ENCODE measurements at places on chromosomes 2 and 18. TPM values are rescaled to one million over a fixed set of nuclear protein-coding genes. Genes with fewer than 3 reads are reported as not detected.

Gene ALLC
- total RNA-seq: not detected

DNA sequence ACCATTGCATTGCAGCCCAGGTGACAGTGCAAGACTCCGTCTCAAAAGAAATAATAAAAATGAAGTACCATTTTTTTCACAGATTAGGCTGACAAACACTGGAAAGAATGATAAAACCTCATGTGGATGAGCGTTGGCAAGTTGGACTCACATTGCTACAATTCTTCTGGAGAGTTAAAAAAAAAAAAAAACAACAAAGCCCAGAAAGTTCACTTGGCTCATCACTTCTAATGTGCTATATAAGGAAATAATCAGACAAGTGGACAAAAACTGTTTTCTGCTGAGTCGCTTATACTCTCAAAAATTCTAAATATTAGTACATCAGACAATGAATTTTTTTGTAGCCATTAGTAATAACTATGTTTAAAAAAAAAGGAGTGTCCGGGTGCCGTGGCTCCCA lies 38.4 kb downstream of the PKP4 start:
- no peak for DNase-seq

Gene SERPINB5
- not detected for total RNA-seq

Gene ROCK2
- 32.8 TPM for total RNA-seq

- peak; percentile 59 for DNase-seq
These were observed 83.8 kb downstream of the VIT start for GRCh38 chr2:36780231-36780839.

GRCh38 chr18:61308795-61309393 lies 24.3 kb upstream of the CDH20 start:
- DNase-seq: no peak

GRCh38 chr2:196200557-196200956 lies 29.2 kb upstream of the STK17B start:
- DNase-seq: peak; percentile 51

DNA sequence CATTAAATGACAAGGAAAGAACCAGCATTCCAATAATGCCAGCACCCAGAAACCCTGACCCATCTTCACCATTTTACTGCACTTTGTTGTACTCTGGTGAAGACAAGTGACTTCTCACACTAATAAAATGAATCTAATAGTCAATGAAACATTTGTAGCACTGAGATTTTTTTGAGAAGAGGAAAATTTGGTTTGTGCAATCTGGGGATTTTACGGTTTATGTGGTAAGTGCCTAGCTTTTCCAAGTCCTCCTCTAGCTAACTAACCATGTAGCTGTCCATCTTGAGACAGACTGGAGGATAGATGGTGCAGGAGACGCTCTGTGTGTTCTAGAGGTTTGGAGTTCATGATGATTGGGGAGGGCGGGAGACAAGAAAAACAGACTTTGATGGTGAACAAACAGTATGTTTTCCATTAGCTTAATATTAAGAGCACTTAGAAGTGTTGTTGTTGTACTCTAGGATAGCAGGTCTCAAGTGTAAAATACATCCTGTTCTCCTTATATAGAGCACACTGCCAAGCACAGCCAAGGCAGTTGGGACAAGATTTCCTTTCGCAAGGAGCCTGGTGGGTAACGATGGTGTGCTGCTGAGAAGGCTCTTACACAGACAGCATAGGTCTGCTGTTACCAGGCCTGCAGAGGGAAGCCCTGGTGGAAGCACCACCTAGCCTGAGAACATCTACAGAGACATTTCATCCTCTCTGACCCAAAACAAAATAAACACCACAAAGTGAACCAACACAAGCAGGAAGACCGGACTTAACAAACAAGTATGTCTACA lies 83.7 kb downstream of the BCL11A start:
- DNase-seq: no peak

GRCh38 chr2:182668671-182669070 lies 47.4 kb upstream of the DNAJC10 start:
- DNase-seq: no peak

GRCh38 chr2:82124629-82125028 lies 1820.1 kb upstream of the LRRTM1 start:
- no peak for DNase-seq

GRCh38 chr2:136801661-136802060 lies 36.3 kb downstream of the THSD7B start:
- DNase-seq: no peak

DNA sequence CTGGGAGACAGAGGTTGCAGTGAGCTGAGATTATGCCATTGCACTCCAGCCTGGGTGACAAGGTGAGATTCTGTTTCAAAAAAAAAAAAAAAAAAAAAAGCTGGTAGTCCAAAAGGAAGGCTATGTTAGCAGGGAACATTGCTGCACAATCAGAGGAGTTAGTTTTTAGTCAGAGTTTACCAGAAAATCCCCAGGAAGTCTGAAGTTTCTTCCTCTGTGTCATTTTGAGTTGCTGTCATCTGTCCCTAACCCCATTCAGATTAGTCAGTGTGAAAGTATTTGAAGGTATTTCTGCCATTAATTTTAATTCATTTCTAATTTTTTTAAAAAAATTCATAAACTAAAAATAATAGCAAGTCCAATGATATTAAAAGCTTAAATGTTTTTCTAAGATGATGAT lies 33.5 kb upstream of the CERS6 start:
- no peak for DNase-seq

Gene PDE11A
- total RNA-seq: 0.25 TPM

DNA sequence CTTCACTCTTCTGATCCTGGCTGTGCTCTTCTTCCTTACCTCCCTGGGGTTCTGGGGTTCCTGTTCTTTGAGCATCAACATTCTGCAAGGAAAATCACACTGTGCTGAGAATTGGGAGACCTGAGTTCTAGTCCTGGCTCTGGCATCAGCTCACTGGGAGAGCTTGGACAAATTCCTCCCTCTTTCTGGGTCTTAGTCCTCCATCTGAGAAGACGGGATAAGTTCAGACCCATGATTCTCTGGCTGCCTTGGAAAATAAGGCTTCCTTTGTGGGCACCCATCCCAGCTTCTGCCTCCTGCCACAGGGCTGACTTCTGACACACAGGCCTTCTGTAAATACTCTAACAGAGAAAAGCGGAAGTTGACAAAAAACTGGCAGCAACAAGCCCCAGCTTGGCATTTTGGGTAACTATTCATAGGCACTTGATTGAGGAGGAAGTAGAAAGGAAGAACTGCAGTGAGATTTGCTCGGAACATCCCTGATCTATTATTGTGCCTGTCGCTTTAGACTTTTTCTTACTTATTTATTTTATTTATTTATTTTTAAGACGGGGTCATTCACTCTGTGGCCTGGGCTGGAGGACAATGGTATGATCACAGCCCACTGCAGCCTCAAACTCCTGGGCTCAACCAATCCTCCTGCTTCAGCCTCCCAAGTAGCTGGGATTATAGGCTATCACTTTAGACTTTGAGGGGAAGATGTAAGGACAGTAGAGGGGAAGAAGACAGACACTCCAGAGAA lies 7.9 kb downstream of the PCBP1 start:
- DNase-seq: peak; percentile 90

DNA sequence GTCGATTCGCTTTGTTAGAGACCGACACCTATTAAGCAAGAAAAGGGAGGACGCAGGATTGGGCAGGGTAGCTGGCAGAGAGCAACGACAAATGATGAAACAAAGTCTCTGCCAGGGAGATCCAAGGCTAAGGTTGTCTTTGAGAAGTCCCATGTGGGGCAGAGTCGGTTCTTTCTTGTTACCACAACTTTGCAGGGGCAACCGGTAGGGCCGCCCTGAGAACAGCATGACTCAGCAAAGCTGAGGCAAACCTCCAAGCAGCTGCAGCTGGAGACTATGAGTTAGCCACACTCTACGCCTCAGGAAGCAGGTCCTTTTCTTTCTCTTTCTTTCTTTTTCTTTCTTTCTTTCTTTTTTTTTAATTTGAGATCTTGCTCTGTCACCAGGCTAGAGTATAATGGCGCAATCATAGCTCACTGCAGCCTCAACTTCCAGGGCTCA lies 452.3 kb upstream of the ID2 start:
- DNase-seq: no peak

DNA sequence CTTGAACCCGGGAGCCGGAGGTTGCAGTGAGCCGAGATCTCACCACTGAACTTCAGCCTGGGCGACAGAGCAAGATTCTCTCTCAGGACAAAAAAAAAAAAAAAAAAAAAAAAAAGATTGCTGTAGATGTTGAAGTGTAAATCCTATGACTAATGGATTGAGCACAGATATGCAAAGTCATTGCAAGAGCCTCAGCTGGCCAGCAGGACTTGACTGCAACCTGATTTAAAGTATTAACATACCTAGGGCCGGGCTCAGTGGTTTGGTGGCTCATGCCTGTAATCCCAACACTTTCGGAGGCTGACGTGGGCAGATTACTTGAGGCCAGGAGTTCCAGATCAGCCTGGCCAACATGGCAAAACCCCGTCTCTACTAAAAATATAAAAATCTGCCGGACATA lies 103.4 kb upstream of the MSH2 start:
- DNase-seq: no peak

Gene ALPI
- total RNA-seq: not detected

DNA sequence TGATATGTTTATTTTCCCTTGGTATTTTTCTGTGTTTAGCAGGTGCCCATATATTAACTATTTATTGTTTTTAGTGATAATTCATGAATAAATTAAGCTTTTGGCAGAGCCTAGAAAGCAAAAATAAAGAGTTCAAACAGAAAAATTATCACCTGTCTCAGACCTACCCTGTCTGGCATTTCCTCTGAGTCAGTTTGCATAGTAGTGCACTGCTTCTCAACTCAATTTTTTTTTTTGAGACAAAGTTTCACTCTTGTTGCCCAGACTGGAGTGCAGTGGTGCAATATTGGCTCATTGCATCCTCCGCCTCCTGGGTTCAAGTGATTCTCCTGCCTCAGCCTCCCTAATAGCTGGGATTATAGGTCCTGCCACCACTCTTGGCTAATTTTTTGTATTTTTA lies 793.9 kb downstream of the SUCLG1 start:
- no peak for DNase-seq

Gene YWHAQ
- total RNA-seq: 126 TPM

DNA sequence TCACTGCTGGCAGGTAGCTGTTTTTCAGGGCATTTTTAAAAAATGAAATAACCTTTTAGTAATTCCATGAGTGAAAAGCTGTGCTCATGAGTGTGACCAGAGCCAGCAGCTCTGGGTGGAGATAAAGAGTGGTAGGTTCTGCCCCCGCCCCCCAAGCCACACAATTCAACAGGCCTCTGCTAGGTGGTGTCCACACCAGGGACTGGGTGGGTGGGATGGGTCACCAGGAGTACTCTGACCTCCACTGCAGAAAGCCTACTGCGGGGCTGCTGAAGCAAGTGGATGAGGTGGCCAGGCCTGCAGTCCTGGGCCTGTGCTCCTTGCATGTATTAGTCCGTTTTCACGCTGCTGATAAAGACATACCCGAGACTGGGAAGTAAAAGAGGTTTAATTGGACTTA lies 15.3 kb downstream of the PARD6G start:
- DNase-seq: no peak

Gene CYP26B1
- total RNA-seq: not detected

DNA sequence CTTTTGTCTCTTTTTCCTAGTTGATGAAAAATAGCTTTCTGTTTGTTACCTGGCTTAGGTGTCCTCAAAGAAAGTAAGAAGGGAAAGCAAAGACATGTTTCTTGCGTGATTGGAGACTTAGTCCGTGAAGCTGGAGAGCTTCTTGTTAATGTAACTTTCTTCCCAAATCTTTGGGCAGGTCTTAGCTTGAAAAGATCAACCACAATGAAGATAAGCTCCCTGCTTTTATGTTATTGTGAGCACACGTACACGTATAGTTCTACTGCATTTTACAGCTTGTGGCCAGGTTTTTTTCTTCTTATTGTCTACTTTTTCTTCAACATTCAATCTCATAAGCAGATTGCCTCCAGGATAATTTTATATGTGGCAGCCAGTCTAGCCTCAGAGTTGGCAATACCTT lies 99.8 kb downstream of the DIS3L2 start:
- no peak for DNase-seq

DNA sequence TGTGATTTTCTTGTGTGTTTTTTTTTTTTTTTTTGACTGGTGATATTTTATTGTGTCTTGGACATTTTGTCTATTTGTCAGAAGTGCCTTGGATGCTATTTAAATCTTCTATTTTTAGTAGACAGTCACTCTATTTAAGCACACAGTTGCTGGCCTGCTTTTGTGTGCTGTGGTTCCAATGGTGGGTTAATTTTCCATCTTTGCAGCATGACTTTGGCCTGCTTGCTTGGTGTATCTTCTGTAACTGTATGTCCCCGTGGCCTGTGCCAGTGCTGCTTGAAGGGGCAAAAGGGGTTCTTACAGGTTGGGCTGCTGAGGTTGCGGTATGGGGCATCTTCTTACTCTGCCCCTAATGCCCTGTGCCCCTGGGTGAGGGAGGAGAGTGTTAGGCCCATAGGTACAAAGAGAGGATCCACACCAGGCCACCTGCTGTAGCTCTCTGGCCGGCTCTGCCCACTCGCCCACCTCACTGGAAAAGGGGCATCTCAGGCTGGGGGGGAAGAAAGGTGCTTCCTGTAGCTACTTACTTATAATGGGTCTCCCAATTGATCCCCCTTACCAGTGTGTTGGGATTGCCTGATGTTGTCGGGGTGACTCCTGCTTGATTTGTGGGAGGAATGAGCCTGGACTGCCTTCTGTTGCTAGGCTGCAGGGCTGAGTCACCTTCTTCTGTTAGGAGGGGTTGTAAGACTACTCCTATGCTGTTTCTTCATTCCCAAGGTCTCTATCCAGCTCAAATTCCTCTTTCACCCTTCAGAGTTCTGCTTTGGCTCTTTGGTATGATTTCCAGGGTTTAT lies 490.0 kb upstream of the HS6ST1 start:
- DNase-seq: no peak

Gene GTF2A1L
- total RNA-seq: not detected

GRCh38 chr2:46717344-46718121 lies 198.1 kb downstream of the MCFD2 start:
- DNase-seq: no peak

Gene AQP12B
- total RNA-seq: not detected

DNA sequence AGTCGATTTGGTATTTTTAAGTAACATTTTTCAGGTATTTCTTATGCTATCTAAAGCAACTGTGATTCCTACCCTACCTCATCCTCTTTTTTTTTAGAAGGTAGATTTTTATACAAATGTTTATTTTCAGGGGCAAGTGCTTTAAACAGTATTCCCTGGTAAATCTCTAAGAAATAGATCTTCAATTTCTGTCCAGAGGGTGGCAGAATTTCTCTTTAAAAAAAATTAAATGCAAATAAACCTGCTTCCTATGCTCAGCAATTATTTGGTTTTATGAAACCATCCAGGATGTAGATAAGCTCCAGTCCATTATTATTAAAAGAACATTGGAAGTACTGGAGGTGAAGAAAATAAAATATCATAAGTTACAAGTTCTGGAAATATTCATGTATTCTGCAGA lies 191.9 kb downstream of the MYO3B start:
- DNase-seq: no peak

All from B cell (primary cell).